GM19239 (cell line): ENCODE measurements at places on chromosomes 1 and 21.

- DNase-seq, result no peak
Measured at GRCh38 chr1:77039739-77040138, 172.5 kb downstream of the ST6GALNAC5 start.

DNA sequence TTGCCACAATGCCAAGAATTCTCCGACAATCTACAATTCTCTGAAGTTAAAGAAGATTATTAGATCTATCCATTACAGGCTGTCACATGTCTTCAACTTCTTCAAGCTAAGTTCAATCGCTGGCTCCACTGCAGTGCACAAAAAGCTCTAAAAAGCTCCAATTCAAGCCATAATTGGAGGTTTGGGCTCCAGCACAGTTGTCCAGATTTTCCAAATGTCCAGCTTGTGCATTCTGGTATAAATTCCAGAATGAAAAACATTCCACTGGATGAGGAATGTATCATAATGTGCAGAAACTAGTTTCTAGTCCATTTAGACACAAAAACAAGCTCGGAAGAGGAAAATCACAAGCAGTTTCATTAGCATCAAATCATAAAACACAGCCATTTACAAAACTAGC, 138.6 kb downstream of the NRIP1 start:
- DNase-seq, result no peak

DNA sequence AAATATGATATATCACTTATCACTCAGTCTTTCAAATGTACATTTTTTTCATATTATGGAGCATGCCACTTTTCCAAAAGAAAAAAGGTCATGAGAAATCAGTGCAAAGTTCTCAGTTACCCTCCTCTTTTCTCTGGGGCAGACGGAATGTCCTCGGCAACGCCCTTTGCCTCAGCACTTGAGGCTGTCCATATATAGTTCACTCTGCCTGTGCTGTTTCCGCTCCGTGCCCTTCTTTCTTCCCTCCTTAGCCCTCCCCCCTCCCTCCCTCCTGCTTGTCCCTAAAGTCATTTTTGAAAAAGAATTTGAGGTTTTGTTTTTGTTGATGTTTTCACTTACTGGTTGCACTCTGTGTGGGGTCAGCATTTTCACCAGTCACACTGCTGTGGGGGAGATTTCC, 5.4 kb downstream of the BARHL2 start:
- no peak for DNase-seq

GRCh38 chr1:61498342-61498741, 226.6 kb downstream of the TM2D1 start:
- no peak for DNase-seq

GRCh38 chr1:182340233-182341058, 51.1 kb downstream of the GLUL start:
- DNase-seq, result no peak

GRCh38 chr1:37477198-37477931, 3.0 kb downstream of the ZC3H12A start:
- peak; percentile 57 for DNase-seq

- no peak for DNase-seq
Measured at GRCh38 chr1:38208716-38209632, 162.4 kb upstream of the POU3F1 start.

GRCh38 chr1:87820668-87821334, 492.1 kb downstream of the LMO4 start:
- no peak for DNase-seq

DNA sequence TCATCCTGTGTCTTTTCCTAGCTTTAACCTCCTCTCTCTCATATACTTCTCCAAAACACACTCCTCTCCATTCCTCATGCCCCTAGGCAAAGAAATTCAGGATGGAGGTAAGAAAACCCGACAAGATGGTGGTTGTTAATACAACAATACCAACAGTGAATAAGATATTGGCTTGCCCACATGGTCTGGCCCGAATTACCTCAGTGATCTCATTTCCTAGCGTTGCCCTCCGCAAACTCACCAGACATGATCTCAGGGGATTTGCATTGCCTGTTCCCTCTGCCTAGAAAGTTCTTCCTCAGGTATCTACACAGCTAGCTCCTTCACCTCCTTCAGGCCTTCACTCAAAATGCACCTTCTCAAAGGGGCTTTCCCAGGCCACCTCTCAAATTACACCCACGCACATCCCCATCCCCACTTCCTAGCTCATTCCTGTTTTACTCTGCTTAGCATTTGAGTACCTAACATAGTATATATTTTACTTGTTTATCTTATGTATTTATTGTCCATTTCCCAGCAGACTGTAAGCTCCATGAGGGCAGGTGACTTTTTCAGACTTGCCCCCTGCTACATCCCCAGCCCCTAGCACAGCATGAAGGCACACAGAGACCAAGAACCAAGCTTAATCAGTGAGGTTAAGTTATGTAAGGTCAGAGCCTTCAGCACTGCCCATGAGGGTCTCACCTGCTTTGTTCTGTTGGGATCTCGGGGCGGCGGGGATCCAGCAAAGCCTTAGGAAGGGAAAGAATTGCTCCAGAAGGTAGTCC, 10.2 kb upstream of the UBR4 start:
- DNase-seq, result no peak

GRCh38 chr21:38468989-38469388, 29.3 kb downstream of the ERG start:
- no peak for DNase-seq

DNA sequence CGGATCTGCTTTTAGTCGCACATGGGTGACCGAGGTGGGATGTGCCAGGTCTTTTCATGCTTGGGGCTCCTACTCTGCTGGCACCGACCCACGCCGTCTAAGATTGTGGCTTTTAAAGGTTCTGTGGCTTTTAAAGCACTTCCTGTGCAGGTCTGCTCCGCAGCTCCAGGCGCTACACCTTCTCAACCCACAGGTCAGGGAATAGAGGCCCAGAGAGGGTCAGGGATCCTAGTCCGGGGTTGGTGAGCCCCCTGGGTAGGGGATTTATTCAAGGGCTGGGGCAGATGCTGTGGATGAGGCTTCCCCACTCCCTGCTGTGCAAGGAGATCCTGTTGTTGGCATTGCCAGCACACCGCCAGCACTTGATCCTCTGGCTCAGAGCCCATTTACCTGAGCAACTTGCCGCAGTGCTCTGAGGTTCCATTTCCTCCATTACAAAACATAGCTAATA, 212.8 kb upstream of the RAB4A start:
- no peak for DNase-seq

GRCh38 chr1:197632005-197632404, 143.3 kb downstream of the DENND1B start:
- no peak for DNase-seq

GRCh38 chr1:173427146-173428054, 49.7 kb upstream of the PRDX6 start:
- no peak for DNase-seq

GRCh38 chr1:185137896-185138545, 18.7 kb downstream of the TRMT1L start:
- no peak for DNase-seq

DNA sequence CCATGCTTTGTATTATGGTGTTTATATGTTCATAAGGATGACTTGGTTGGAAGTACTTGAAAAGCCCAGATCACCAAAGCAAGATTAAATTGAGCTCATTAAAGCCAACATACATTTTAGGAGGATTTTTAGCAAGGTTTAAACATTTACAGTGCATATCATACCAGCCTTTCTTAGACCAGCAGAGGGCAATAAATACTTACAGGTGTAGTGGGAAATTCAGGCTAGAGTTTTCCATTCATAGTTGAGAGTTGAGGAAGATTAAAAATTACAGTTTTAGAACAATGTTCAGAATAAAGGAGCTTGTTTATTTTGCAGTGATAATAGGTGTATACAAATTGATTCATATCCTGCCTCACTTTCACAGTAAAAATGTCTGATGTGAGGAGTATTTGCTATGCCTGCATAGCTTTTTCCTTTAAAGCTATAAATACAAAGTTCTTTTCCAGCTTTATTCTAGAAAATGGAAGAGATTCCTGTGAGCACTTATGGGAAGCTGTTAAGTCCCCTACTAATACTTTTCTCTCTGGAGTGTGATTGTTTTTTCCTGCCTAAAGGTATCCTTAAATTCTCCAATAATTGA, 35.3 kb downstream of the DTL start:
- DNase-seq, result no peak

GRCh38 chr1:180614730-180615129, 17.1 kb upstream of the XPR1 start:
- no peak for DNase-seq

GRCh38 chr1:210674151-210674550, 345.4 kb downstream of the HHAT start:
- DNase-seq, result no peak

DNA sequence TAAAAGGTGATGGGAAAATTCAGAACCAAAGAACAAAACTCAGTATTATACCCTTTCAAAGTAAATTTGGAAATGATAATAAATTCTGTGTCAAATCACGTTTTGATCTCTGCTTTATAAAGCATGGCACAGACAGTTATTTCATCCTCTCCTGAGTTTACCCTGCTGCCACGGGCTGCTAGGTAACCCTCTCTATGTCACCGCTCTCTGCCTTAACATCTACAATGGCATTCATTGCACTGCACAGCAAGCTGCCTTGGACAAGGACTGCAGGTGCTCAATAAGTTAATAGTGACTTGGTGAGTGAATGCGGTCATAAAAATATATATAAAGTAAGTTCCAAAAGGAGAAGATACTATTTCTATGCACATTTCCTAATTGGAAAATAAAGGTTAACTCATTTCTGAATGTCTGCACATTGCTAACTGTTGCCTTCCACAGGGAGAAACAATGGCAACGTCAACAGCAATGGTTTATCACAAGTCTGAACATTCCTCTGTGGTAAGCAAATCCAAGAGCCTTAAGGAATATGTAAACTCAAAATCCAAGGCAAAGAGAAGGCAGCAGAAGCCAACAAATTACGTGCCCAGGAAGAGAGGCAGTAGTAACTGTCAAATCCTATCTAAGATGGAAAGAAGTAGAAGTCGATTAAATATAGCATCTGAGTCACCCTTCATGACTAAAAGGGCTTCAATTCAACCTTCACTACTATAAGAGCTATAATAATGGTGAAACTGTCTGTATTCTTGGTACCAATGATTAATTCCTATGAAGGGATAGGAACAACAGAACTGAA, 19.4 kb downstream of the FYB2 start:
- DNase-seq, result no peak
